HuH-7.5 (cell line): ENCODE measurements at places on chromosomes 1 and 21.

- no peak for DNase-seq
Measured at GRCh38 chr1:47699492-47700235, 261.8 kb downstream of the FOXD2 start.

DNA sequence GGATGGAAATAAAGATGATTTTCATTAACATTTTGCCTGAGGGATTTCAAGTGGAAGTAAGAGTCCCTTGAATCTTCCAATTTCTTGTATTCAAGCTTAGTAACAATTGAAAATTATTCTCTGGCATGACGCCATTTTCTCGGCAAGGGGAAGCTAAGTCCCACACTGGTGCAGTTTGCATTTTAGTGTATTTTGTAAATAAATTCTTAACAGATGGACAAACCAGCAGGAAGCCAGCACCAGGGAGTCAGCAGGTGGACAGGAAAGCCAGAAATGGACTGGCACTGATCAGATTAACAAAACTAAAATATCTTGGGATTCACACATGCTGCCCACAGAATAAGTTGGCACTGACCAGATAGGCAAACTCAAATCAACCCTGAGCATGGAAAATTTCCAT is 311.3 kb downstream of the LRRIQ3 start:
- no peak for DNase-seq

GRCh38 chr1:3382326-3383057 is 72.0 kb upstream of the ARHGEF16 start:
- DNase-seq, result no peak

- peak; percentile 48 for DNase-seq
Measured at GRCh38 chr1:67367370-67368045, 59.8 kb downstream of the IL12RB2 start.

GRCh38 chr21:17866590-17866989 is 47.4 kb upstream of the C21orf91 start:
- no peak for DNase-seq

DNA sequence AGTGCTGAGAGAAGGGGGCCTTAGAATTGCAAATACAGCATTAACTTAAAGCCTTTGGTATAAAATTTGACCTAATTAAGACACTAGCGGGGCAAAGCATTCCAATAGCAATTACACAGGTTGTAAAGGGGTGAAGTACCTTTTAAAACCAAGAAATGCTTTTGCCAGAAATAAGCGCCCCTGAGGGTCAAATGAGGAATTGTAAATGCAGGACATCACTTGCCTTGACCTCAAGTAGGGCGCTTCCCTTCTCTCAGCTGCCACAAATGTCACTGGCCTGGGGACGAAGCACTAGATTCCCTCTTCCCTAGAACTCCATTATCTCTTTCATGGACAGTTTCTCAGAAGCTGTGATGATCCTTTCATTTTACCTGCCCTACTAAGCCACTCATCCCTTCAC is 48.3 kb downstream of the SEC16B start:
- no peak for DNase-seq

- DNase-seq, result no peak
Measured at GRCh38 chr1:66395202-66396061, 138.5 kb upstream of the SGIP1 start.

- DNase-seq, result no peak
Measured at GRCh38 chr21:28749536-28749935, 243.1 kb downstream of the LTN1 start.

GRCh38 chr1:154327466-154328317 is 2.4 kb downstream of the ATP8B2 start:
- no peak for DNase-seq

- no peak for DNase-seq
Measured at GRCh38 chr1:212700892-212701819, 1.5 kb upstream of the BATF3 start.

- DNase-seq, result no peak
Measured at GRCh38 chr1:224302947-224303346, 27.0 kb downstream of the NVL start.

DNA sequence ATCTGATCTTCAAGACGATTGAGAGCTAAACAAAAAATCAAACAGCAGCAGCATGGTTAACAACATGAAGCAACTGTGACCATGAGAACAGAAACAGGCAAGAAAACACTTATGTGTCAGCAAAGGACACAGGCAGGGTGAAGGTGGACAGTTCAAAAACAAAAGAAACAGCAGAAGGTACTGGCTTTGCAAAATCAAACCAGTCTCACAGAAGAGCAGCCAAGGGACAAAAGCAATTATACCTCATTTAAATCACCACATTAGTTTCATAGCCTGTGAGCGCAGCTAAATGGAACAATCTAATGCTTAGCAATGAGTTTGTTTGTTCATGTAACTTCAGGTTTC is 59.1 kb downstream of the CAPN2 start:
- no peak for DNase-seq

DNA sequence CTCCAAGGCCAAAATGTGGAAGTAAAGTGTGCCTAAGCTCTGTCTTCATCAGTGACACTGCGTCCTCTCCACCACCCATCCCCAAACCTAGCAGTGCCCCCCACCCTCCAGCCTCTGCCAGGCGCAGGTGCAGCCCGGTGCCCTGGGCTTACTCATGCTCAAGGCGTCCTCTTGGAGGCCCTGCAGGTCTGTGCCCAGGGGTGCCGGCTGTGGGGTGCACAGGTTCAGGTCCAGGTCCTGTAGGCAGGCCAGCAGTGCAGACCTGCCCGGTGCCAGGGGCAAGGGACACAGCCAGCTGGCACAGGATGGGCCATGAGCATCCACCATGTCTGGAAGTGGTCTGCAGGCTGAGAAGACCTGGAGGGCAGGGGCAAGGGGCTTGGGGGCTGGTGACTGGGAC is 5.1 kb downstream of the ZNF683 start:
- DNase-seq, result no peak

GRCh38 chr1:174134003-174134659 is 25.2 kb upstream of the RABGAP1L start:
- no peak for DNase-seq

- DNase-seq, result no peak
Measured at GRCh38 chr1:29592731-29593130, 356.4 kb downstream of the PTPRU start.

DNA sequence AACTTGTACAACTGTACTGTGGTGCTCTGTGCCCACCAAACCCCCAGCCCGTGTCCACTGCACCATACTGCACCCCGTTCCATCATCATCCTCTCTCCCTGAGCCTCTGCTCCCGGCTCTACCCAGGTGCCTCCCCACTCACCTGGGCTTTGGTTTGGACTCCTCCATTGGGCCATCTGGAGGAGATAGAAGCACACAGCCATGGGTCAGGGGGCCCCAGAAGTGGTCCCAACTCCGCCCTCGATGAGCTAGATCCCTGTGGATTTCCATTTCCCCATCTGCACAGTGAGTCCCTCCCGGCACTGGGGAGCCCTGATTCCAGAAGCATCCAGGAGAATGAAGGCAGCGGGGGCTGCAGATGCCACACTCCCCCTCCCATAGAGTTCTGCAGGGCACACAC is 10.8 kb downstream of the TNNT2 start:
- no peak for DNase-seq

DNA sequence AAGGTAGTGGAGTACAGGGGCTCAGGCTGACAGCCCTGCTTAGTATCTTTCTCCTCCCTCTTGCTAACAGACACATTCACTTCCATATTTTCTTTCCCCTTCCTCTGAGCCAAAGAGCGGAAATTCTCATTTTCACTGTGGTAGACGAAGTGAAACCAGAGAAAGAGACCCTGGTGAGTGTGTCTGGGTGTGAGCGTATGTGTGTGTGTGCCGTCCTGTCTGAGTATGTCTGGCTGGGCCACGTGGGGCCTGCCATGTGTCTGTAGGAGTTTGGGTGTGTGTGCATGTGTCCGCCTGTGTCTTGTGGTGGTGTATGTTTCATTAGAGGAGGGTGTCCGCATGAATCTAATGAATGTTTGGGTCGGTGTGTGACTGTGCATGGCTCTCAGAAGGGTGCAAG is 1.7 kb downstream of the COL8A2 start:
- no peak for DNase-seq

DNA sequence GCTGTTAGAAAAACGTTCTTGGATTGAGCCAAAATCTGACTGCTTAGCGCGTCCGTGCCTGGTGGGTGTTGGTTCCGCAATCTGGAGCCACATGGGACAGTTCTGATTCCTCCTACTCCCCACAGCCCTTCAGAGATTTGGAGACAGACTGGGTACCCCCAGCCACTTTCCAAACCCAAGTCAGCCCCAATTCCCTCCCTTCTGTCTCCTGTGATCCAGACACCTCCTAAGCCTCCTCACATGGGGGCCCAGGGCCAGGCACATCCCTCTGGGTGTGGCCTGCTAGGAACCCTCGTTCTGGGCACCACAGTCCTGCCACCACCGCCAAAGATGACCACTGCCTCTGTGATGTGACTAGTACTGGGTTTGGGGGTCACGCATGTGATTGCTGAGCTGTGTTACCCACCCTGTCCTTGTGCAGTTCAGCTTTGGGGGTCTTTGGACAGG is 4.8 kb downstream of the PLA2G5 start:
- DNase-seq, result no peak

GRCh38 chr1:159000625-159001024 is 9.1 kb upstream of the IFI16 start:
- DNase-seq, result no peak
